ENCODE measurements at places on chromosomes 5 and 9.

DNA sequence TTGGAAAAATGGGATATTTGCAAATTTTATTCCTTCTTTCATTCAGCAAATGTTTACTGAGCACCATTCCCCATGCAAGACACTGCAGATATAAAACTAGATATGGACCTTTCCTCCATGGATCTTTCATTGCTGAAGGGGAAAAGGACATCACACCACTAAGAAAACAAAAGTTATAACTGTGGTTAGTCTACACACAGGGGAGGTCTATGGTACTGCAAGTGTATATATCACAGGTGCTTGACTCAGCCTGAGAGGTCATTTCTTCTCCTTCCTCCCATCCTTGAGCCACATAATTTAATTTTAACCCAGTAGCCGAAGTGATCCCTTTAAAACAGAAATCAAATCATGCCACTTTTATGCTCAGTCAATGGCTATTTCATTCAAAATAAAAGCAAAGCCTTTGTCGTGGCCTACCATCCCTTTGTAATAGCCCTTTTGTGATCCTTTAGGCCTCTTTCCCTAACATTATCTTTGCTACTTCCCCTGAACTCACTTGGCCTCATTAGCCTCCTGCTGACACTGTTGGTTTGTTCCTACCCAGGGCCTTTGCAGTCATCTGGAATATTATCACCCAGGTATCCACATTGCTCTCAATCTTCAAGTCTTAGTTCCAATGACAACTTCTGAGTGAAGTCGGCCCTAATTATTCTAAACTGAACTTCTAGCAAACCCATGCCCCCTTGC, 213.2 kb downstream of the GABRB2 start:
- DNase-seq = no peak

GRCh38 chr9:83299571-83299970, 236.6 kb upstream of the RASEF start:
- peak; percentile 16 for DNase-seq

GRCh38 chr9:35651956-35652828, 1.5 kb upstream of the SIT1 start:
- DNase-seq = no peak

DNA sequence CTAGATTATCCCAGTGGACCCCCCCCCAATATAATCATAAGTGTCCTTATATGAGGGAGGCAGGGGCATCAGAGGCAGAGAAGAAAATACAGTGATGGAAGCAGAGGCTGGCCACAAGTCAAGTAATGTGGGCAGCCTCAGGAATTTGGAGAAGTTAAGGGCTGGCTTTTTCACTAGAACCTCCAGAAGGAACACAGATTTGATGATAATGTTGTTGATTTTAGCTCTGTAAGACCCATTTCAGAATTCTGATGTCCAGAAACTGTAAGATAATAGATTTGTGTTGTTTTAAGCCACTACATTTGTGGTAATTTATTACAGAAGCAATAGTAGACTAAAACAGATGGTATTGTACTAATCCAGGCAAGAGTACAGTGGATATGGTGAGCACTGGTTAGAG, 36.3 kb upstream of the LRRTM2 start:
- DNase-seq = no peak

DNA sequence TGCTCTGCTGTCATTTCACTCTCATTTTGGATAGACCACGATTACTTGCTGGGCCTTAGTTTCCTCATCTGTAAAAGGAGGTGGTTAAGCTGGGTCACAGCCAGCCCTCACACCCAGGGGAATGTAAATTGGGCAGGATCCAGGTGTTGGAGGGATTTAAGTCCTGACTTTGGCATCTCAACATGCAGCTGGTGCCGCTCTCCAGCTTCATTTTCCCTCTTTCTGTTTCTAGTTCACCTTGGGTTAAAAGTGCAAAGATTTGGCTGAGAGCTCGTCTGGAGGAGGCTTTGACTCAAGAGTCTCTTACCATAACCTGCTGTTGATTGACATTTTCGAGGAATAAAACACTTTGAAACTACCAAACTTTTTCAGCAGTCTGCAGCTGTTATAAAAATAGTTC, 144.3 kb upstream of the DHFR start:
- DNase-seq = no peak

- no peak for DNase-seq
These were observed 516.0 kb downstream of the SPATA31D1 start for GRCh38 chr9:82504620-82505019.

- DNase-seq = no peak
These were observed 56.6 kb downstream of the C6 start for GRCh38 chr5:41156739-41157138.

GRCh38 chr5:121731377-121731776, 120.3 kb upstream of the FTMT start:
- no peak for DNase-seq

- DNase-seq = no peak
These were observed 139.8 kb upstream of the SLC30A5 start for GRCh38 chr5:68953875-68954617.

GRCh38 chr9:91495450-91495849, 71.8 kb upstream of the NFIL3 start:
- DNase-seq = no peak

- DNase-seq = no peak
These were observed 116.9 kb upstream of the S1PR3 start for GRCh38 chr9:88874391-88874790.

DNA sequence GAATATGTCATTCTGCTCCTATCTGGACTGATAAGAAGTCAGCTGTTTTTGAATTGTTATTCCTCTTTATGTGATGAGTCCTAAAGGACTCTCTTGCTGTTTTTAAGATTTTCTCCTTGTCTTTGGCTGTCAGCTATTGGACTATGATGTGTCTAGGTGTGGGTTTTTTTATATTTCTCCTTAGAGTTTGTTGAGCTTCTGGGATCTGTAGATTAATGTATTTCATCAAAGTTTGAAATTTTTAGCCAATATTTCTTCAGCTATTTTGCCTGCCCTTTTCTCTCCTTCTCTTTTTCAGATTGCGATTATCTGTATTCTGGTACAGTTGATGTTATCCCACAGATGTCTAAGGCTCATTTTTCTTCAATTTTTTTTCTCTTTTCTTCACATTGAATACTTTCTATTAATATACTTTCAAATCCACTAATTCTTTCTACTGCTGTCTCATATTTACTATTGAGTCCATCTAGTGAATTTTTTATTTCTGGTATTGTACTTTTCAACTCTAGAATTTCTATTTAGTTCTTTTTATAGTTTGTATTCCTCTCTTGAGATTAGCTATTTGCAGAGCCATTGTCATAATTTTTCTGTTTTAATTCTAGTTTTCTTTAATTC, 31.1 kb downstream of the RPS23 start:
- DNase-seq = no peak

DNA sequence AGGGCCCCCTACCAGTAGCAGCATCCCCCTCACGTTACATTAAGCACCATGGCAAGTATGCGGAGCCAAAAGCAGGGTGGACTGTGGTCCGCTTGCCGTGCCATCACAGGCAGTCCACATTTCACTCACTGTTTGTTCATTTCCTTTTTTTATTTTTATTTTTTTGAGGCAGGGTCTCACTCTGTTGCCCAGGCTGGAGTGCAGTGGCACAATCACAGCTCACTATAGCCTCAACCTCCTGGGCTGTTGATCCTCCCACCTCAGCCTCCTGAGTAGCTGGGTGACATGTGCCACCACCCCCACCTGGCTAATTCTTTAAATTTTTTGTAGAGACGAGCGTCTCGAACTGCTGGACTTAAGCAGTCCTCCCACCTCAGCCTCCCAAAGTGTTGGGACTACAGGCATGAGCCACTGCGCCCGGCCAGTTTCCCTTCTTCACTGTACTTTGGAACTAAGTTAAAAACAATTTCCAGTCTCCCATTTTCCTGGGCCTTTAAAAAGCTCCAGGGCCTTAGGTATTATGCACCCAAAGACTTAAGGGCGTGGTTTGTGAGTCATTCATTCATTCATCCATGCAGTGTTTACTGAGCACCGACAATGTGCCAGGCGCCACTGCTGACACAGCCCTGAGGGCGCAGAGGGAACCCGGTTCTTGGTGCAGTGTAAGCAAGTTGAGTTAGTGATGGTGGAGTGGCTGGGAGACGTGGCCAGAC, 19.9 kb downstream of the PRRX2 start:
- DNase-seq = no peak

DNA sequence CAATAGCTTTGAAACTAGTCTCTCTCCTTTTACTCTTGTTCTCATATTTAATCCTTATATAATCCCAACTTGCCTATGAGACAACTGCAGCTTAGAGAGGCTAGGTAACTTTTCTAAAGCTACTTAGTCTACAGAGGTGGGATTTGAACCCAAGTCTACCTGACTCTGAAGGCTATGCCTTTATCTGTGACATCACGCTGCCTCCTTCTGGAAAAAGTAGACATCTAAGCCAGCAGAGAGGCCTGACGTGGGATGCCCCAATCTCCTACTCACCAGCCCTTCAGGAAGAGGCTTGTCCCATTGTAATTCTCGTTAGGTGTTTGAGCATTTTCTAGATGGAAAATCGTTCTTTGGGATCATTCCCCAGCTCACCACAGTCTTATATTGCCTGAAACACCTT, 167.5 kb downstream of the HSPA4 start:
- DNase-seq = no peak

- no peak for DNase-seq
These were observed 72.4 kb upstream of the CXCL14 start for GRCh38 chr5:135651156-135651555.

DNA sequence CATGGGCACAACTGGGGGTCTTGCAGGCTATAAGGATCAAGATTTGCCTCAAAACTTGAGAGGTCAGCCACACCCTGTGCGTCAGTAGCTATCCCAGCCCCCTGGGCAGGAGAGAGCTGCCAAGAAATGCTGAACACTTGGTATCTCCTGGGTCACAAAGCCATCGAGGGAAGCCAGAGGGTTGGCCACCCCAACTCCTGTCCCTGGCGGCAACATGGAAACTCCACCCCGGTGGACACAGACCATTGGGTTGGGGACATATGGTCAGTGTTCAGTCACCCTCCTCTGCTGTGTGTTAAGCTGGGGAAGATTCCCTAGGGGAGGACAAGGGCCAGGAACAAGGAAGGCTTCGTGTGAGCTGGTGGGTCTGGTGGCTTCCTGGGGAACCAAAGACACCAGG, 140.6 kb downstream of the C5orf15 start:
- no peak for DNase-seq

- DNase-seq = no peak
These were observed 382 bp upstream of the CDKN2B start for GRCh38 chr9:22009506-22009867.

DNA sequence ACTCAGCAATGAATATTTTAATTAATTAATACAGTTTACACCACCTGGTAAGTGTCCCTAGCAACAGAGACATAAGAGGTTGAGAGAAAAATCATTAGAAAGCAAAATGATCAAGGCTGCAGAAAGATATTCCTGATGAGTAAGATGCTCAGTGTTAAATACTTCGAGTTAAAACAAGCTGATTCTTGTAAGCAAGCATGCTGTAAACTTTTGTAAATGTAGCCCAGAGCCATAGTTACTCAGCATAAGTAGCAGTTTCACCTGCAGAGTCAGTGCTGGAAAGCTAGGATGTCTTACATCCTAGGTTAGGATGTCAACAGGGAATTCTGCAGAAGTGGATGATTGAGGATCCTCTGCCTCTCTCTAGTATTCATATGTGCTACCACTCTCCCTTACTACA, 4.2 kb downstream of the PRKACG start:
- no peak for DNase-seq

DNA sequence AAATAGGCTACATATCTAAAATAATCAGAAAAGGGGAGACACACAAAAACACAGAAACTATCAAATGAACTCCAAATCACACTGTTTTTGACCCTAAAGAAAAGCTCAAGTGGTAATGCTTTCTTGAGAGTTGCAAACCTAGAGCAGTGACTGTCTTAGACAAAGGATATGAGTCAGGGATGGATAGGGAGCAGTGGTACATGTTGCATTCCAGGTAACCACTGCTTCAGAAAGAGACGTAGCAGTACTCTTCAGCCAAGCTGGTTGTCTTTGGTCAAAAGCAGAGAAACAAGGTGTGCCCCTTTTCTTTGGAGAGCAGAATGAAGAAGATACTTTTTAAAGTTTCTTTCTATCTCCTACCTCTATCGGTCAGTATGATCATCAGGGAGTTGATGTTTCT, 1003.6 kb downstream of the CDH9 start:
- no peak for DNase-seq

DNA sequence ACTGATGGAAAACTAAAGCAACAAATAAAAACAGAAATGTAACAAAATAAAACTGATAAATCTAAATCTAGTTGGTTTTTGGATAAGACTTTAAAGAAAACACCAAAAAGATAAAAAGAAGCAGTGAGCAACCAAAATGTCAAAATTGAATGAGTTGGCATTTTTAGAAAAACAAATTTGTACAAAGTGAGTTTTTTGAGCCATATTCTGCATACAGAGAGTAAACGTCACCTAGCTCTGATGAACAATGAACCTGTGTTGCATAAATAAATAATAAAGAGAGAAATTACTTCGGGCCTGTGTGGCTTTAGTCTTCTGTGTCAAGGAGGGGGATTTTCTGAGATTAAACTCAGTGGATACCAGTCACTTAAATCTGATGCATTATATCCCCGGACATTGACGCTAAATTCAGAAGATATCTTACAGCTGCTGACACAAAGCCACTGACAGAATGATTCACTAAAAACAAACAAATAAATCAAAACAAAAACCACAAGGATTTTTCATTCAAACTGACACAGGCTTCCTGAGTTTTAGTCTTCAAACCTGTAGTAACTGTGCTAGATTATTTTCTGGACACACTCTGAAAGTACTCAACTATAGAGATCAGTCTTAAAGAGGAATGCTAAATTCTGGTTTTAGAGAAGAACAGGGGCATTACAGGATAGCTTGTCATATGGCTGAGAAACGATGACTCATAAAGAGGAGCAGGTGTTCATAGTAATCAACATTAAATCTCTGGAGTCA, 403.5 kb upstream of the ST8SIA4 start:
- DNase-seq = no peak

- no peak for DNase-seq
These were observed at the start of gene INSYN2B for GRCh38 chr5:169980418-169981053. Gene INSYN2B (minus strand): TSS chr5:169980495. CDS start chr5:169883898, 96,597 bp downstream.

GRCh38 chr9:69180670-69181069, 6.6 kb downstream of the TJP2 start:
- DNase-seq = peak; percentile 8

DNA sequence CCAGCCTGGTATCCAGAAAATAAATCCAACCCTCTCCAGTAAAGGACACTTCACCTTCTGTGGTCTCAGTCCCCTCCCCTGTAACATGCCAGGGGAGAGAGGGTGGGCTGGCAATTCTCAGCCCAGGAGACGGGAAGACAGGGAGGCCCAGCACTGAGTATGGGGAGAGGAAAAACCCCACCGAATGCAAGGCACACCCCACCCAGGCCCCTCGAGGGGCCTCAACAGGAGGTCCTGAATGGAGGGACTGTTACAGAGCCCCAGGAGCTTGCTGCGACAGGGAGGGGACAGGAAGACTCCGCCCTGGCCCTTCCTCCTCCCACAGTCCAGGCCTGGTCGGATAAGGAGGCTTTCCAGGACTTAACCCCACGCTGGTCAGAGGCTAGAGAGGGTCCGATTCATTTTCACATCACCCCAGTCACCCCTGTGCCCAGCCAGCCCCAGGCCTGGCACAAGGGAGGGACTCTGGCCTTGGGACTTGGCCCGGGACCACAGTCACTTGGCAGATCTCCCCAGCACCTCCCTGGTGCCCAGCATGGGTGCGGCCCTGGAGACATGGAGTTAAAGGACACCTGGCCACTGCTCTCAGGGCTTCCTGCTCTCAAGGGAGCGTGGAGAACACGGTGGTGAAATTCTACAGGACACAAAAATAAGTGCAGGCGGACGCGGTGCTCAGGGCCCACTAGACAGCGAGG, 44.9 kb upstream of the STXBP1 start:
- no peak for DNase-seq
